Stimulated activated CD4-positive, alpha-beta T cell treated with anti-CD3 and anti-CD28 coated beads, Interleukin-1b, Interleukin-23, amount 100 ng/mL, for 4 hours (primary cell): ENCODE measurements at places on chromosomes 4 and X.

DNA sequence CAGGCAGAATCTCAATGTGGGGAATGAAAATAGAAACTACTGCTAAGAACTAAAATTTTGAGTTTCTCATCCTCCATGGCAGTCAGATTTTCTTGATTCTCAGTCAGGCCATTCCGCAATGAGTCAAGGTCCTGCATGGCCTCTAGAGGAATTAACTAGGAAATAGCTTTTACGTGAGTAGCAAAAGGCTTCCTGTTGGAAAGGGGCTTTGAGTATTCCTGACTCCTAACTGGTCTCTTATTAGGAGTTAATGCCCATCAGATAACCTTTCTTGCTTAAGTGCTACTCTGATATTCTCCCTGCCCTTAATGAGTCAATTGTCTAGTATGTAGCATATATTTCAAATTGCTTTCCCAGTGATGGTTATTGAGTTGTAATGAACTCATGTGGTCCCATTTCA, 65.7 kb upstream of the ARHGAP24 start:
- DNase-seq: no peak

DNA sequence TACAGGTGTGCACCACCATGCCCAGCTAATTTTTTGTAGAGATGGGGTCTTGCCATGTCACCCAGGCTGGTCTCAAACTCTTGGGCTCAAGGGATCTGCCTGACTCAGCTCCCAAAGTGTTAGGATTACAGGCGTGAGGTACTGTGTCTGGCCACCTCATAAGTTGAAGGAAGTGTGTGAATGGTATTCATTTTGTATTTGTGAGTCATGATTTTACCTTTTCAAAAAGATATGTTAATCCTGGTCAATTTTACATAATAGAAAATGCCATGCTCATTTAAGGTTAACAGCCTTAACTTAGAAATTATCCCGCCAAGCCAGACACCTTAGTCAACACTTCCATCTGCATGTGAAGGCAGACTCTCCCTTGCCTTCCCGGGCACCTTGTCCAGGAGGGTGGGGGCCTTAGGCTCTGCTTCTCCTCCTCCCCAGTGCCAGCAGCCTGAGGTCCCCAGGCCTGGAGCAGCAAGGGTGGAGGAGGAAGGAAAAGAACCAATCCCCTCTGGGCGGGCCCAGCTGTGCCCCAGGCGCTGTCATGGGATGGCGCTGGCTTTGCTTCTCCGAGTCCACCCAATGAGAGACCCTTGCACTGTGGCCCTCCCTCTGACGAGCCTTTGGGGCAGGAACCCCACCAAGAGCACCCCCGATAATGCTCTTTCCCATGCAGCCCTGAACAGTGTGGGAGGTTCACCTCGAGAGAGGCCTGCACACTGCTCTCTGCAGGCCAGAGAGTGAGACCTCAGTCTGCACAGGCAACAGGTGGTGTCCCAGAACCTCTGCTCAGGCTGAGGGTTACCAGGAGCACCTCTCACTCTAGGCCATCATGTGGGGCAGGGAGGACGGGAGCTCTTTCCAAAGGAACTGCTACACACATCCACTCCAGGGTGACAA, 37.3 kb downstream of the RNF212 start:
- DNase-seq: no peak

DNA sequence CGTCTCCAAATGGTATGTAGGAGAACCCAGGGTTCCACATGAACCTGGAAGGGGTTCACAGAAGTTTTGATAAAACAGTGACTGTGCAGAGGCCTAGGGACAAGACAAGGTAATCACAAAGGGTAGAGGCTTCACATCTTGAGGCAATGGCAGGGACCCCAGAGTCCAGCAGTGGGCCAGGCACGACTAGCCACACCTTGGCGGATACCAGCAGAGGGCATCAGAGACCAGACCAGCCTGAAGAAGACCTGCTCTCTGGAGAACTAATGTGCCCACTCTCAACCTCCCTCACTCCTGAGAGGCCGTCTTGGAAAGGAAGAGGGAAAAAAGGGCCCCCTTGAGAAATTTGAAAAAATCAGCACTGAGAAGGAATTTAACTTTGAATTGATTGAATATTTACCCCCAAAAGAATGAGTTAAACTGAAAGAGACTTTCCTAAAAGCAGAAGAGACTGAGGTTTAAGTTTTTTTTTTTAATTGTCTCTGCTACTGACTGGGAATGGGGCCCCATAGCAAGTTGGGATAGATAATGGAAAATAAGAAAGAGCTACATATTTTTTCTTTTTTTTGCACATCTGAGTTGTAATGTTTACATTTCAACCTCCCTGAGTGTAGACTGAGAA, 243.8 kb upstream of the JADE1 start:
- DNase-seq: no peak

GRCh38 chrX:53080628-53081580, 1.3 kb upstream of the TSPYL2 start:
- no peak for DNase-seq
